ENCODE measurements at places on chromosomes 5 and 9.

DNA sequence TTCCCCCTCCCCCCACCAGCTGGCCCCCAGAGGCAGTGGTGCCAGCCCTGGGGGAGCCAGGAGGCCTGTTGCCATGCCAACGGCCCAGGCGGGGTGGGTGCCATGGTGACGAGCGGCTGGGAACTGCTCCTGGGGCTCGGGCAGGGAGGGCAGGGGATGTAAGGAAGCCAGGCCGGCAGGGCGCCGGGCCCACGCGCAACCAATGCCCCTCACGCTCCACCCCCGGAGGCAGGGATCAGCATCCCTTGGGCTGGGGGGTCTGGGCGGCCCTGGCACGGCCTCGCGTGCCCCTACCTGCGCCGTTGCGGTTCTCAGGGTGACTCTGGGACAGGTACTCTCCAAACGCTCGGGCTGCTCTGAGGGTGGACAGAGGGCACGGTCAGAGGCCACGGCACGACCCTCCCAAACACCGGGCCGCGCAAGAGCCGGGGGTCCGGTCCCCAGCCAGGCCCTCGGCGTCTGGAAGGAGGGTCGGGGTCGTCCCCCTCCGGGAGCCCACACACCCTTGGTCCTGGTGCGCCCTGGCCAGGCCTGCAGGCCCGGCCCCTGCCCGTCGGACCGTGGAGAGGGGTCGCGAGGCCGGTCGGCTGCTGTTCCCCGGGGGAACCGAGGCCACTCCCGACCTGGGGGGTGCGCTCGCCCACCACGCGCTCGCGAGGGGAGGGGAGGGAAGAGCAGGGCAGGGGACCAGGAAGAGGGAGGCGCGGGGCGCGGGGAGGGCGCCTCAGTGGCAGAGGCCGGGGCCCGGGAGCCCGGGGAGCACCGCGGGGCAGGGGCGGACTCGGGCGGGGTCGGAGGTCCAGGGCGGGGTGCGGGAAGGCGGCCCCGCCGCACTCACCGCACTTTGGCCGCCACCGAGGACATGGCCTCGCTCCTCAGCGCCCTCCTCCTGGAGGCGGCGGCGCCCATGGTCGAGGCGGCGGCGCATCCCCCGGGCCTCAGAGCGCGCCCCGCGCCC is 661 bp downstream of the NSMF start:
- DNase-seq, result peak; percentile 69

- DNase-seq, result no peak
Measured at GRCh38 chr5:140348104-140348503, 1.7 kb upstream of the HBEGF start.

- DNase-seq, result no peak
Measured at GRCh38 chr9:130378875-130379648, 65.7 kb upstream of the ASS1 start.

DNA sequence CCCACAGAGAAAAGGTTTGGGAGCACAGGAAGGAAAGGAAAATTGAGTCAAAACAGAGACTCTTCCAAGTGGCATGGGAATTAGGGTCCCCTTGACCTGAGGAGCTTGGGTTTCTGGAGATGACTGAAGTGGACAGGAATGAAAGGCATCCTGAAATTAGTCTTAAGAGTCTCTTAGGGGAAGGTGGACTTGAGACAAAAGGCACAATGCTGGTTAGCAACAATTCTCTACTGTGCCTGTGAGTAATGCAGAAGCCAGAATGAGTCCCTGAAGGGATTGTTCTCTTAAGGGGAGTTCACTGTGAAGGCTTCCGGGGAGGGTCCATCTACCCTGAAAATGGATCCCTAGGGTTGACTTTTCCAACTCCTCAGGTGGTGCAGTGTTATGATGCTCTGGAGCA is 58.4 kb upstream of the FOXE1 start:
- no peak for DNase-seq

DNA sequence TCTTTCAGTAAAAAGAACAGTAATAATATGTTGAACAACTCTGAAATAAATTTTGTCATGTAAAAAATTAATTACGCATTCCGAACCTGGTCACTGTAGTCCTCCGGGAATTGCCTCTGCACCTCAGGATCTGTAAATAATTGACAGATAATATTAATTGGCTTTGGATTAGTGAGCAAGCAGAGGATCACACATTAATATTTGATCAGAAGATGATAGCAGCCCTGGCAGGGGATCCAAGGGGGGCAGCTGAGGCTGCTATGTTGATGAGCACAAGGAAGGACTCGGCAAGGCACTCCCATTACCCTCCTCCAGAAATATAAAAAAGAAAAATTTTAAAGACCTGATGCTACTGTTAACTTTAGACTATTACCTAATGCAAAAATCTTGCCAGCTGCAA is 137.4 kb downstream of the DENND1A start:
- no peak for DNase-seq

GRCh38 chr5:68288707-68289134 is 73.2 kb downstream of the PIK3R1 start:
- DNase-seq, result peak; percentile 30

- no peak for DNase-seq
Measured at GRCh38 chr5:53456366-53456765, 24.1 kb upstream of the FST start.

DNA sequence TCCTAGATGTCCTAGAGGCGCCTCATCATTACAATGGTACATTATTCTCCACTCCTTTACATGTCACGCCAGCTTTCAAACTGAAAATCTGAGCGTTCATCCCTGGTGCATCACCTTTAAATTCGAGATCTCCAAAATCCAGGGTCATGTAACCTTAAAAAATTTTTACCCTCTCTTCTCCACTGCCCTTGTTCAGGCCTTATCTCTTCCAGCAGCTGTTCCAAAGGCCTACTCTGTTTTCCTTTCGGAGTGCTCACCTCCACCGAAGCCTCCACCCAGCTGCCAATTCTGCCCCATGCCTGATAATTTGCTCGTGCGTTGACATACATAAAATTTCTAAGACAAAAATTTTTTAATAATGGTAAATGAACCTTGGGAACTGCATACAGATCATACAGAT is 950 bp upstream of the MSH3 start:
- DNase-seq, result no peak

GRCh38 chr9:76321195-76321828 is 72.9 kb downstream of the RFK start:
- DNase-seq, result no peak

DNA sequence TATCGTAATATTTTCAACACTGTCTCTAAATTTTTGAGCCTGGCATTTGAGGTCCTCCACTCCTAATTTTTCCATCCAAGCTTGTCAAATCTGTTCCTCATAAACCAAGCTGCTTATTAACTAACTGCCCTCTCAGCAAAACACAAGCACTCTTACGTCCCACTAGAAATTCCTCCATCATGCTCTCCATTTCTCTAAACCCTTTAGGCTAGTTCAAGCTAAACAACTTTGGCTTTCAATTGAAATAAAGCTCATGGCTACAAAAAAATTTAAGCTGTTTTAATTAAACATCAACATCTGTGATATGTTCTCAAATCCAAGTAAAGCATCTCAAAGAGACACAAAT is 45.7 kb downstream of the RNF145 start:
- DNase-seq, result no peak

DNA sequence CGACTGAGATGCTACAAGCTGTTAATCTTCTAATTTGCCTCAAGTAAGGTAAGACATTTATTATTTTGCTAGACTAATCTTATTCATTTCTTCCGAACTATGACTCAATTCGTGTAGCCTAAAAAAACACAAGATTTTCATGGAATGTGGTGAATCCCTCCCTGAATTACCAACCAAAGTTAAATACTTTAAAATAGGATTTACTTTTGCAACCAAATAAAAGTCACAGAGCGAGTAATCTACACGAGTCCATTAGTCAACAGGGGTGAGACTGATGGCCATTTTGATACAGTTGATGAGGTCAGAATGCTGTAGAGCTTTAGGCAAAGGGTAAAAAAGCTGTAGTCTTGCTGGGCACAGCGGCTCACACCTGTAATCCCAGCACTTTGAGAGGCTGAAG is 13.1 kb upstream of the BNC2 start:
- no peak for DNase-seq

DNA sequence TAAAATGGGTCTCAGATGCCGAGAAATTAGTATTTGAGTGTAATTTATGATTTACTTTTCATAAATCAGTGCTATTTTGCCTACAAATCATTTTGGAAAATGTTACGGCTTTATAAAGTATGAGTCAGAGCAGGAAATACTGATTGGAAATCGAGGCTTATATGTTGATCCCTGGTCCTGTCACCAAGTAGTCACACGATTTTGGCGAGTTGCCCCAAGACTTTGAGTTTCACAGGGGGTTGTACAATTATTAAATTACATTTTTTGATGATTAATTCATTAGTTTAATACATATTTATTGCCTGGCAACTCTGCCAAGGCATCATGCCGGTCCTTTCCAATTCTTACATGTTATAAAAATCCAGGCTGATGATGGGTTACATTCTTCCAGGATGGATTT is 443.9 kb upstream of the KLF4 start:
- no peak for DNase-seq

DNA sequence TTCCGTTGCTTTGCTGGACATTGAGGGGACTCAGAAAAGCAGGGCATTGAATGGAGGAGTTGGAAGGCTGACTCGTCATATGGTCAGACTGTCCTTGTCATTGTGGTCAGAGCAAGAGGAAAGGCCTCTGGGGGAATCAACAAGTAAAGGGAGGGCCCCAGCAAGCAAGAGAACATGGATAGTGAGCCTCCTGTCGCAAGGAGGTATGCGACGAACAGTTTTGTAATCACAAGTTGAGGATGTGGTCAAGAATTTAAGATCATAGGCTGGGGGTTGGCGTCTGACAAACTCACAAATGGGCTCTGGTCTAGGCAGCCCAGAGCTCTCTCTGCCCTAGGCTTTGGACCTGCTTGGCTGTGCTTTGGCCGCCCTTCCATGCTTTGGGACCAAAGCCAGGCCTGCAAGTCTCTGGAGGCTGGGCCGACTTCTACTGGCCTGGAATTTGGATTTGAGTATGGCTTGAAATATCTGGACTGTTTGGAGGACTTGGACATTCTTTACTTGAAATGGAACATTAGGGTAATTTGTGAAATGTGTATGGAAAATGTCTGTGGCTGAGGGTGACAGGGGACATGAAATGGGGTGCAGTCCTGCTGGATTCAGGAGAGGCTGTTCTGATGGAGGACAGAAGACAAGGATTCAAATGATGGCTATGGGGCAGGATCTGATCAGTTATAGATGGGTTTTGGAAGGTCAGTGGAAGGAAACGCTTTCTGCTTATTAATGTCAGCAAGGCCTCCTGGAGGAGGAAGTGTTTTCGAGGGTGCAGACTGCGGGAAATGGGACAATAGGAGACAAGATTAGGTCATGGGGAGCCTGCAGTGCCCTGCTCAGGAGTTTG is 19.2 kb upstream of the NDST1 start:
- peak; percentile 61 for DNase-seq

GRCh38 chr5:124454081-124454480 is 292.4 kb downstream of the ZNF608 start:
- no peak for DNase-seq

- no peak for DNase-seq
Measured at GRCh38 chr5:100828898-100829356, 74.2 kb downstream of the ST8SIA4 start.

- peak; percentile 16 for DNase-seq
Measured at GRCh38 chr9:131227112-131227958, 49.0 kb downstream of the FAM78A start.

- DNase-seq, result no peak
Measured at GRCh38 chr5:2186472-2187015, 303.8 kb upstream of the IRX4 start.

GRCh38 chr5:102932781-102933180 is 177.7 kb downstream of the PAM start:
- DNase-seq, result no peak

DNA sequence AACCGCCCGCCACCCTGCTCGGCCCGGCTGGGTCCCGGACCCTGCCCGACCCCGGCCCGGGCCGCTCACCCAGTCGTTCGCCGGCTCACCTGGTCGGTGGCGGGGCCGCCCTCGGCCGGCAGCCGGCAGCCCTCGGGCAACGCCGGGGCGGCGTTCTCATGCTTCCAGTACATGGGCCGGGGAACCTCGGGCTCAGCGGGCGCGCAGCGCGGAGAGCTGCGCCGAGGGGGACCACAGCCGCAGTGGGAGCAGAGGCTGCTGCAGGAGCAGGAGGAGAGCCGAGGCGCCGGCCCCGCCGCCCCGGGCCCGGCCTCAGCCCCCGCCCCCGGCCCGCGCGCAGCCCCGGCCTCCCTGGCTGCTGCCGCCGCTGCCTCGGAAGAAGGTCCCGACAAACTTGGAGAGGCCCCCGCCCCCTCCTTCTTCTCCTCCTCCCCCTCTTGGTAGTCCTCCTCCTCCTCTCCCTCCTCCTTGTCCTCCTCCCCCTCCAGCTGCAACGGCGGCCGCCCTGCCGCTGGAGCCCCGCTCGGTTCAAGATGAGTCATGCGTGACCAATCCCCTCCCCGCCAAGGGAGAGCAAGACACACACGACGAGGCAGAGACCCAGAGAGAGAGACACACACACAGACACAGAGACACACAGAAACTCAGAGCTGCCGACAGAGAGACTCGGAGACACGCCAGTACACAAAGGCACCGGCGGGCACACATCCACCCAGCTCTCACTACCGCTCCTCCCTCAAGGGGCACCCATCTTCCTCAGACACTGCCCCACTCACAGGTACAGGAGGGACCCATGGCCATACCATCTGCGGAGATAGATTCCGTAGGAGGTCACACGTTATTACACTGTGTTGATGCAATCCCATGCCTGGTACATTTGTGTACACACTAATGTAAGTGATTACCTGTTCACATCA is at the start of gene LHX6:
Gene LHX6, minus strand, starts transcription at position 390 of the 917 bp plus-strand sequence. Its CDS starts 217 bp downstream, at position 173.
- no peak for DNase-seq

DNA sequence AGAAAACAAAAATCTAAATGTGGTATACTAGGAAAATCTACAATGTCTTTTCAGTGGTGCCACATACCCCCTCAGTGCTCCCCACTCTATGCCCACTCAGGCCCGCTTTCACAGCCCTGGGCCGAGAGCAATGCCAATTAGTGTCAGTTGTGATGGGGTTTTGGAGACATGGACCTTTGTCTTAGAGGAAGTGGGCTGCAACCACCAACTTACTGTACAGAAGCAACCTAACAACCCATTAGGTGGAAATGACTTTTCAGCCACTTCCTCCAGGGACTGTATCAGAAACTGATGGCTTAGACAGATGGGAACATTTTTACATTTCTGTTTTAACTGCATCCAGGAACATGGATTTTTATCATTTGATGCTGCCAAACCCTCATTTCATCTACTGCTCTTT is 268.0 kb downstream of the BNC2 start:
- no peak for DNase-seq

- DNase-seq, result peak; percentile 18
Measured at GRCh38 chr9:106284296-106284695, 578.7 kb upstream of the ZNF462 start.

DNA sequence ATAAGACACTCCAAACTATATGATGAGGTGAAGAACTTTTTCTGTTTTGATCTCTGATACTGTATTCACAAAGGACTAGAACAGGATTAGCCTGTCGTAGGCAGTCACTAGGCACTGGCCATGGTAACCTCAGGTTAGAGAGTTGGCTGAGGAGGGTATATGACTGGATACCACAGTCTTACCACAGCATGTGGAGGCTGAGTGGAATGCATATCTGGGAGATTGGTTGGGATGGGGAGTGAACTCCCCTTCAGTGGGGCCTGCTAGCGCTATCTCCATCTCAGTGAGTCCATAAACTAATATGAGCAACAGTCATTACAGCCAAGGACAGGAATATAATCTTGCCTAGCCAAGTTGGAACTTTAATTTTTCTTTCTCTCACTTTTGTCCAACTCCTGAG is 339.1 kb downstream of the SPATA31D1 start:
- DNase-seq, result no peak

All from midbrain (tissue), 1 donor.